ENCODE measurements at places on chromosomes 2 and 18. TPM values are rescaled to one million over a fixed set of nuclear protein-coding genes. Genes with fewer than 3 reads are reported as not detected.

Gene CCBE1
- 5.2 TPM for polyA plus RNA-seq

Gene CNGA3
- 0.02 TPM for polyA plus RNA-seq

Gene GKN2
- polyA plus RNA-seq = not detected

Gene ADD2
- 96.4 TPM for polyA plus RNA-seq

Gene CDKL4
- not detected for polyA plus RNA-seq

Gene NIFK
- 24.4 TPM for polyA plus RNA-seq

Gene KCNE4
- 0.03 TPM for polyA plus RNA-seq

Gene DGUOK
- polyA plus RNA-seq = 129 TPM

Gene CNRIP1
- 5.0 TPM for polyA plus RNA-seq

Gene KCNIP3
- polyA plus RNA-seq = 0.33 TPM

Gene TXNDC2
- 0.11 TPM for polyA plus RNA-seq

Gene NEURL3
- polyA plus RNA-seq = 0.03 TPM

Gene ERMN
- polyA plus RNA-seq = 0.11 TPM

Gene RGPD3
- polyA plus RNA-seq = 0.08 TPM

Gene XDH
- 0.68 TPM for polyA plus RNA-seq

Gene RUFY4
- 0.66 TPM for polyA plus RNA-seq

Gene NT5DC4
- polyA plus RNA-seq = not detected

Gene G6PC2
- not detected for polyA plus RNA-seq

Data from H1 (cell line).